ENCODE measurements at places on chromosomes 3 and 15.

DNA sequence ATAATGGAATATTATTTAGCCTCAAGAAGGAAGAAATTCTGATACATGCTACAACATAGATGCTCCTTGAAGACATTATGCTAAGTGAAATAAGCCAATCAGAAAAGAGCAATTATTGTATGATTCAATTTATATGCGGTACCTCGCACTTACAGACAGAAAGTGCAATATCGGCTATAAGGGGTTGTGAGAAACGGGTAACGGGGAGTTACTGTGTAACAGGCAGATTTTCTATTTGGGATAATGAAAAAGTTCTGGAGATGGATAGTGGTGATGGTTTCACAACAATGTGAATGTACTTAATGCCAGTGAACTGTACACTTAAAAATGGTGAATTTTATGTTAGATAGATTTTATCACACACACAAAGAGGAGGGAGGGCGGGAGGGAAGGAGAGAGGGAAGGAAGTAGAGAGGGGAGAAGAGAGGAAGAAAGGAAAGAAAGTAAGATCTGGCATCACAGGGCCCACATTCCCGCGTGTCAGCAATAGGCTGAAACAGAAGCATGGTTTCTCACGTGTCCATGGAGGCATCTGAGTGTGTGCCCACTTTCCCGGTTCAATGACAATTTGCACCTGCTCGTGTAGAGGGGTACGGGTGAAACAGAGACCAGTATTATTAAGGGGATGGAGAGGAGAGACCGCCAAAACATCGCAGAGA lies 700 bp upstream of the BLM start:
- no peak for DNase-seq

DNA sequence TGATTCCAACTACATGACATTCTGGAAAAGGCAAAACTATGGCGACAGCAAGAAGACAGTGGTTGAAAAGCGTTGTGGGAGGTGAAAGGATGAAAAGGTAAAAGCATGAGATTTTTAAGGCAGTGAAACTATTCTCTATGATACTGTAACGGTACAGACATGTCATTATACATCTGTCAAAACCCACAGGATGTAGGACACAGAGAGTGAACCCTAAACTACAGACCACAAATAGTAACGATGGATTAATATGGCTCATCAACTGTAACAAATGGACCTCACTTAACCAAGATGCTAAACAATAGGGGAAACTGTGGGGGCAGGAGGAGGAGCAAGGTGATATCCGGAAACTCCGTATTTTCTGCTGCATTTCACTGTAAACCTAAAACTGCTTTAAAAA lies 39.1 kb downstream of the MYO9A start:
- no peak for DNase-seq

- DNase-seq, result no peak
Observed at GRCh38 chr15:75815811-75816719, 27.2 kb upstream of the UBE2Q2 start.

DNA sequence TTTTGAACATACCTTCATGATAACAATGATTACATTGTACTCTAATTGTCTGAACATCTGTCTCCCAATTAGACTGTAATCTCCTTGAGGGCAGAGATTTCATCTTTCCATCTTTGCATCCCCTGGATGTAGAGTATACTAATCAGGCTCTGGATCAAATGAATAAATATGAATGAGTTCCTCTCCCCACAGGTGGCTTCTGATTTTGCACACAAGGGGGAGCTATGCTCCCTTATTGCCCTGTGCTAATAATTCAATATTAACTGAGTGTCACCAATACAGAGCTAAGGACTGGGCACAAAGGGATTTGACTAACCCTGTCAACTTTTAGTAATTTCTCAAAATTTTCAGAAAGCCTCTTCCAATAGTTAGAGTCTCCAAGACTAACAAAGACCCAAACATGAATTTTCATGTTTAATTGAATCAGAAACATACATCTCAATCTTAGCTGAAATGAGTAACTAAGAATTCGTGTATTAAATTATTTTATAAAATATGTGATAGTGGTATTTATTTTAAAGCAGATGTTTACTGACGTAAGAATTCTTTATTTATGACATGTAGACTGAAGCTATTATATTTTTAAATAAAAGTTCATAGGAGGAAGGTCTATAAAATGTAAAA lies 3.0 kb downstream of the DUOXA1 start:
- DNase-seq, result no peak

DNA sequence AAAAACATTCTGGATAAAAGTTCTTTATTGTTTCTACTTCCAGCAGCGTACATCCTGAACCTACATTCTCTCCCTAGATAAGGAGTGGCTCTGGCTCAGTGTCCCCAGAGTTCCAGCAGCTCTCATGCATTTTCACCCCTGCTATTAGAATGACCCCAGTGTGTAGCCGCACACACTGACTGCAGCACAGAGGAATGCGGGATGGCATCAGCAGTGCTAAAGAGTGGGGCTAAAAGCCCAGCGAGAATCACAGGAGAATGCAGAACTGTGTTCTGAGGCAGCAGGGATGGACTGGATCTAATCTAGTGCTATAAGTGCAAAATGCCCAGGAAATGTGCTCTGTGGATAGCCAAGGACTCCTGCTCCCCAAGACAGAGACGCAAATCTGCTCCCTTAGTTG lies 66.4 kb upstream of the TJP1 start:
- peak; percentile 65 for DNase-seq

- no peak for DNase-seq
Observed at GRCh38 chr3:24141548-24141947, 196.5 kb downstream of the NR1D2 start.

DNA sequence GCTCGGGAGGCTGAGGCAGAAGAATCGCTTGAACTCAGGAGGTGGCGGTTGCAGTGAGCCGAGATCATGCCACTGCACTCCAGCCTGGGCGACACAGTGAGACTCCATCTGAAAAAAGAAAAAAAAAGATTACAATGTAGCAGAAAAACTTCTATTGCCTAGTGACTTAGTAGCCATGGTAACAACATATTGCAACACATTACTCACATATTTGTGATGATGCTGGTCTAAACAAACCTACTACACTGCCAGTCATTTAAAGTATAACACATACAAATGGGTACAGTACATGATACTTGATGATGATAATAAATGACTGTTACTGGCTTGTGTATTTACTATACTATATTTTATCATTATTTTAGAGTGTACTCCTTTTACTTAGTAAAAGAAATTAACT lies 125.6 kb downstream of the PLOD2 start:
- no peak for DNase-seq

DNA sequence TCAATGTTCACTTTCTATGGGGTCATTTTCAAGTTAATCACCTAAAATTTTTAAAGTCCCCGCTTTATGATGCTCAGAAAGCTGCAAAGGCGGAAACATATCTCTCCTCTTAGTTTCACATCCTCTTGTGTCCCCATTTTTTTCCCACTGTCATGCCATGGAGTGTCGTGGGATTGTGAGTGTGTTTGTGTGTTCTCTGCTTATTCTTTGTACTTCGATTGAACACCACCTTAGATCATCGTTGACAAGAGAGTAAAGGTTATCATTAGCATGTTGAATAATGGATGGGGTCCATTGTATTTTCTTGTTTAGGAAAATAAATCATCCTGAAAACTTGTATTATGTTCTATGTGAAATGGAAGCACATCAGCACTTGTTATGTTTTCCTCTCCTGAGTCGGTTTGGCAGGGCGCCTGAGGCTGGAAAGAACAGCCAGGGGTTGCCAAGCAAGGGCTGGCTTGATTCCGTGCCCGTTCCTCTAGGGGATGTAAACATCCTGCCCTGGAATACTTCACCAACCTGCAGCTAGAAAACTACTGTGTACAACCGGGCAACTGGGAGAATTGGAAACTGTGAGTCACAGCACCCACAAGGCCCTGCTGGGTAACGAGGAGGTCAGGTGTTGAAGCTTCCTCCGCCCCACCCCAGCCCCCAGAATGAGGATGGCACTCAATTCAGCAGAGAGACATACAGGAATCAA lies 67.2 kb downstream of the EIF4E3 start:
- peak; percentile 70 for DNase-seq

- no peak for DNase-seq
Observed at GRCh38 chr15:70358871-70359647, 261.3 kb upstream of the TLE3 start.

- DNase-seq, result no peak
Observed at GRCh38 chr3:177713928-177714900, 516.9 kb upstream of the TBL1XR1 start.

- no peak for DNase-seq
Observed at GRCh38 chr3:28207000-28207733, 34.3 kb upstream of the CMC1 start.

DNA sequence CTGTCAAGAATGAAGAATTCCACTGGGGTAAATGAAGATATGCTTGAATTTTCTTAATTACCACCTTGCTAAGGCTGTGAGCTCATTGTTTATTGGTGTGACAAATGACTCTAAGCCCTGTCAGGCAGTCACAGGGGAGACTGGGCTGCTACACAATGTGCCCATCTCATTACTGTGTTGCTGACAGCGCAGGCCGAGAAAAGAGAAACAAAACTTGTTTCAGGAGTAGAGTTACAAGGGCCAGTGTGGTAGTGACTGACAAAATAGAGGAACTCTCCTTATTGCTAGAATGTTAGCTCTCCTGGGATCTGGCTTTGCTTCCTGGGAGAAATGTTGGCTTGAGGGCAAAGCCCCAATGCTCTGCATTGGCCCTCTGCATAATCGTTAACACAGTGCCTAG lies 130.4 kb upstream of the CRBN start:
- DNase-seq, result no peak

GRCh38 chr3:156483961-156484787 lies 70.7 kb downstream of the SSR3 start:
- peak; percentile 47 for DNase-seq

DNA sequence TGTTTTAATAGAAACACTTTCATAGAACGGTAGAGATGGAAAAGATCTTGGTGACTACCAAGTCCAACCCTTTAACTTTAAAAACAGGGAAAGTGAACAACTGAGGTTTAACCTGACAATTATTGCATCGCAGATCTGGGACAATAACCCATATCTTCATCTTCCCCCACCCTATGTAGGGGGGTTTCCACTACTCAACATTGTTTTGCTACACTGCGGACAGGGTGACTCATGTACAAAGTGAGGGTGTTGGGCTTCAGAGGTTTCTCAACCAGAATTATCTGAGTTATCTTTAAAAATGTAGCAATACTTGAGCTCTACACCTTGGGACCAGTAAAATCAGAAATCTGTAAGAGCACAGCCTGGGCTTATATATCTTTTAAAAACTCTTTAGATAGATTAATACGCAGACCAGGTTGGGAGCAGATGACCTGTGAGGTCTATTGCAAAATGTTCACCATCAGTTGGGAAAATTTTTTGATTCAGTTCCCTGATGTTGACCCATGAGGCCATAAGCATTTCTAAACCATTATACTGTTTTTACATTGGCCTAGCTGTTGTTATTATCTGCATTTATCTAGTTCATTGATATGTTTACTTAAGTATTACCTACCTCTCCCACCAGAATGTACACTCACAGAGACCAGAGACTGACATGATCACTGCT lies 103.6 kb upstream of the ICE2 start:
- DNase-seq, result no peak

GRCh38 chr3:171377859-171378258 lies 82.3 kb downstream of the TNIK start:
- no peak for DNase-seq

DNA sequence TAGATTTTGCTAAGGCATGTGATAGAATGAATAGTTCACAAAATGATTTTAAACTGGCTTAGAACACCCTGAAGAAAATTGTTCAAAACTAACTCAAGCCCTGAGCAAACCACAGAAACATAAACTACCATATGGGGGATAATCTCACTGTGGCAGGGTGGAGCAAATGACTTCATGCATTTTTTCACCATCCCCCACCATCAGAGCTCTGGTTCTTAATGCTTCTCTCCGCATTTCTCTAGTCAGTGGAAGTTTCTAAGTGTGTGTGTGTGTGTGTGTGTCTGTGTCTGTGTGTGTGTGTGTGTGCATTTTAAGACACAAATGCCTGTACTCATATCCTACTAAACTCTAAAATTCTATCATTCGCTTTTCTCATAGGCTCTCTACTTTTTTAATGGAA lies 107.1 kb upstream of the PHLDB2 start:
- no peak for DNase-seq

GRCh38 chr15:92683511-92683834 lies 27.9 kb upstream of the FAM174B start:
- no peak for DNase-seq

DNA sequence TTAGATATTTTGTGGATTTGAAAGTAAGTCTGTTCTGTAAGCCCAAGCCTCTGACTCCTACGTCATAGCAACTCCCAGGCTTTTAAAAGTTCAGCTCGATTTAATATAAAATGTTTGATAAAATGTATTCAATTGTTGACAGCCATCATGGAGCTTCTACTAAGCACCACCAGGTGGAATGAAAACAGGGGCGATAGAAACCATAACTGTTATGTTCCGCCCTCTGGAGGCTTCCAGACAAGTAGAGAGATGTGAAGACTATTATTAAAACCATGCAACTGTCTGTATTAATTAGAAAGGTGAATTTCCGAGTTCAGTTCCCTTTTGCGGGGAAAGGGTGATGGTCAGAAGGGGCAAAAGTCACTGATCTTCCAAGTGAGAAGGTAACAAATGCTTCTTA lies 292.2 kb downstream of the NR2F2 start:
- no peak for DNase-seq

DNA sequence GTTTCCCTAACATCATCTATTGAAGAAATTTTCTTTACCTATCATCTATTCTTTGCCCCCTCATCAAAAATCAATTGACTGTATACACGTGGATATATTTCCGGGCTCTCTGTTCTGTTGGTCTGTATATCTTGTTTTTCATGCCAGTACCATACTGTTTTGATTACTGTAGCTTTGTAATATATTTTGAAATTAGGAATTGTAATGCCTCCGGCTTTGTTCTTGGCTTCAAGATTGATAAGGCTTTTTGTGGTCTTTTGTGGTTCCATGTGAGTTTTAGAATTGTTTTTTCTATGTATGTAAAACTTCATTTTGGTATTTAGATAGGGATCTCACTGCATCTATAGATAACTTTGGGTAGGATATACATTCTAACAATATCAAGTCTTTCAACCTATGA lies 454.4 kb downstream of the LPP start:
- no peak for DNase-seq

GRCh38 chr3:64164349-64164748 lies 60.9 kb downstream of the PRICKLE2 start:
- no peak for DNase-seq
